ENCODE measurements at places on chromosomes 12 and 14.

GRCh38 chr12:30423330-30423729 is 272.3 kb downstream of the IPO8 start:
- no peak overlapping the region for H3K4me3 ChIP-seq
- no peak overlapping the region for H3K27ac ChIP-seq
- H3K4me1 ChIP-seq, result no peaks in the 10 kb centered on the region
- no peak for DNase-seq
- no peaks in the 10 kb centered on the region for H3K27me3 ChIP-seq

DNA sequence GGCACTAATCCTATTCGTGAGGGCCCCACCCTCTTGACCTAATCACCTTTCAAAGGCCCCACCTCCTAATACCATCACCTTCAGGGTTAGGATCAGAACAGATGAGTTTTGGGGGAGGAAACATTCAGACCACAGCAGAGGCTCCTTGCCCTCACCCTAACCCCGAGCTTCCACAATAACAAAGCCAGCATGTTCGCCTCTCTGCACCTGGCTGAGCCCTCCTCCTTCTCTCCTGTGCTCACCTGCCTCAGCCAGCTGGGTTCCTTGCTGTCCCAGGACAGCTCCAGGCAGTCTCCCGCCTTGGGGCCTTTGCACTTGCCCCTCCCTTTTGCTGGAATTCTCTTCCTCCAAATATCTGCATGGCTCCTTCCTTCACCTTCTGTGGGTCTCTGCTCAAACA is 9.7 kb upstream of the RAN start:
- no peak for DNase-seq
- H3K4me1 ChIP-seq, result no peaks in the 10 kb centered on the region
- H3K27ac ChIP-seq, result no peak overlapping the region

- H3K36me3 ChIP-seq, result no peaks in the 10 kb centered on the region
- no peaks in the 10 kb centered on the region for H3K4me1 ChIP-seq
- H3K27ac ChIP-seq, result no peak overlapping the region
- H3K4me3 ChIP-seq, result no peak overlapping the region
Measured at GRCh38 chr12:74482115-74482514, 55.5 kb upstream of the ATXN7L3B start.

DNA sequence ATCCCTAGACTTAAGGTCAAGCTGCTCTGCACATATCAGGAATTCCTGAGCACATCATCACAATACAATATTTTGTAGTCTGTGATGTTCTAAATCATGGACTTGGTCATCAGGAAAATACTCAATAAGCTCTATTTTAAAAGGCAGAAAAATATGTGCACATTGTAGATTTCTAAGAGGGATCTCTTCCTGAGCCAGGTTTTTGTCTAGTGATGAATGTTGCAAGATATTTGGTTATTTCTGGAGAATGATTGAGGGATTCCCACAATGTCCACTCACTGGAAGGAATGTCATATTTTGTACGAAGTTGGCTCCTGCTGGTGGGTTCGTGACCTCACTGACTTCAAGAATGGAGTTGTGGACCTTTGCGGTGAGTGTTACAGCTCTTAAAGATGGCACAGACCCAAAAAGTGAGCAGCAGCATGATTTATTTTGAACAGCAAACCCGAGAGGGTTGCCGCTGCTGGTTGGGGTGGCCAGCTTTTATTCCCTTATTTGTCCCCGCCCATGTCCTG is 300.9 kb upstream of the DCN start:
- no peak overlapping the region for H3K27ac ChIP-seq
- no peaks in the 10 kb centered on the region for H3K4me1 ChIP-seq
- no peak overlapping the region for H3K4me3 ChIP-seq
- H3K36me3 ChIP-seq, result no peaks in the 10 kb centered on the region

GRCh38 chr14:81235096-81235495 is 14.3 kb upstream of the GTF2A1 start:
- peaks cover 26% of the 10 kb centered on the region for H3K4me1 ChIP-seq
- no peaks in the 10 kb centered on the region for H3K27me3 ChIP-seq
- H3K27ac ChIP-seq, result no peak overlapping the region
- no peak for DNase-seq

GRCh38 chr12:66047411-66048021 is 83.0 kb downstream of the LLPH start:
- H3K4me3 ChIP-seq, result no peak overlapping the region
- DNase-seq, result no peak
- no peaks in the 10 kb centered on the region for H3K27me3 ChIP-seq
- H3K4me1 ChIP-seq, result no peaks in the 10 kb centered on the region

DNA sequence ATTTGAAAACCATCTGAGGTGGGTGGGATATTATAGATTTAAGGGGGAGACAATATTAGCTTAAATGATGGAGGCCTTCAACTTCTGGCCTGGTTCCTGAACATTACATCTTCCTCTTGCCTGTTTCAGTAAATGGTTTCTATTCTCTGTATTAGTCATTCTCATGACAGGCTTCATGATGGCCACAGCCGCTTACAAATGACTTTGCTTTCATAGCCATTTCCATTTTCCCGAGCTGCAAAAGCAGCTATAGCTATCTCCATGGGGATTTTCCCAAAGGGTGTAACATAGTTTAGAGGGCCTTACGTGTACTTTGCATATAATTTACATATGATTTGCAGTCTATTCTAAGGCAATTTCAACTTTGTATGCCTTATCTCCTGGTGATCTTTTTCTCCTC is 121.8 kb downstream of the NRXN3 start:
- no peaks in the 10 kb centered on the region for H3K36me3 ChIP-seq
- H3K4me1 ChIP-seq, result no peaks in the 10 kb centered on the region
- no peaks in the 10 kb centered on the region for H3K27me3 ChIP-seq
- no peak overlapping the region for H3K27ac ChIP-seq
- H3K4me3 ChIP-seq, result no peak overlapping the region
- no peak for DNase-seq

Data from neural progenitor cell (in vitro differentiated cells).